Sigmoid colon (tissue), 7 donors: ENCODE measurements at places on chromosomes 5 and 9. TPM values are rescaled to one million over a fixed set of nuclear protein-coding genes. Genes with fewer than 3 reads are reported as not detected.

The FTMT gene
- not detected for total RNA-seq

DNA sequence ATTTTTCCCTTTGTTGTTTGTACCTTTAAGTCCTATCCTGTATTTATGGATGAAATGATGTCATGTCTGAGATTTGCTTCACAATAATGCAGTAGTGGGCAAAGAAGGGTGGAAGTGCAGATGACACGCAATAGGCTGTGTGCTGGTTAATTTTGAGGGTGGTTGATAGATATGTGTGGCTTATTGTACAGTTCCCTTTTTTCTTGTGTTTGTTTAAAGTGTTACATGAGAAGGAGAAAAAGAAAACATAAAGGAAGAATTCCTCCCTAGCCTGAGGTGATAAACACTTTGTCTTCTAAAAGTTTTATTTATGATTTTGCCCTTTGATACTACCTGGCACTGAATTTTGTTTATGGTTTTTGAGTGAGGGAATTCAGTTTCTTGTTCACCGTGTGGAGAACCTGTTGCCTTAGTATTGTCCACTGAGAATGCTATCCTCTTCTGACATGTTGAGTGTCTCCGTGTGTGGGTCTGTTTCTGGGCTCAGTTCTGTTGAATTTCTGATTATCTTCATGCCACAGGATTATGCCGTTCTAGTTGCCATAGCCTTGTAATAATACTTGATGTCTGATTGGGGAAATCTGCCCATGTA lies 52.3 kb upstream of the FAM120AOS start:
- no peak for DNase-seq

The N4BP3 gene
- 0.95 TPM for total RNA-seq

The SNX30 gene
- total RNA-seq = 8.9 TPM

GRCh38 chr5:119966028-119966427 lies 336.7 kb downstream of the FAM170A start:
- no peak for DNase-seq

GRCh38 chr5:54001976-54002775 lies 308.2 kb downstream of the ARL15 start:
- DNase-seq = no peak

GRCh38 chr5:172640822-172641358 lies at the start of gene NEURL1B:
Gene NEURL1B, plus strand, starts transcription at chr5:172641263. Its CDS starts 144 bp downstream, at chr5:172641407.
- DNase-seq = peak; percentile 93

- DNase-seq = no peak
Observed at GRCh38 chr5:104084896-104085295, 522.3 kb upstream of the NUDT12 start.

The IL9 gene
- total RNA-seq = not detected

GRCh38 chr9:137666955-137667670 lies 48.3 kb downstream of the EHMT1 start:
- peak; percentile 30 for DNase-seq

The CNTFR gene
- 8.9 TPM for total RNA-seq

The PCDHGA2 gene
- total RNA-seq = 3.9 TPM

The GCNT4 gene
- total RNA-seq = 3.0 TPM

DNA sequence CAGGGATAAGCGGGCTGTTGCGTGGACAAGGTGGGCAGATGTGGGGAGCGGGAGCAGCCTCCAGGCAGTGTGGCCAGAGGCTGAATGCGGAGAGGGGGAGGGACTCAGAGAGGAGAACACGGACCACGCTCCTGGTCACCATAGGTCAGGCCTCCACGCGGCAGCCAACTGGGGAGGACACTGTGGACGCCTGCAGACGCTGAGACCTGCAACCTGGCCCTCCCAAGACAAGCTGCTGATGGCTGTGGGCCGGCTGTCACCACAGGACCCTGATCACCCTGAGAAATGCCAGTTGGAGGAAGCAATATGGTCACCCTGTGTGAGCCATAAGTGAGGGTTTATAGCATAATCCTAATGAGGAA lies 16.8 kb downstream of the LPCAT1 start:
- DNase-seq = no peak

DNA sequence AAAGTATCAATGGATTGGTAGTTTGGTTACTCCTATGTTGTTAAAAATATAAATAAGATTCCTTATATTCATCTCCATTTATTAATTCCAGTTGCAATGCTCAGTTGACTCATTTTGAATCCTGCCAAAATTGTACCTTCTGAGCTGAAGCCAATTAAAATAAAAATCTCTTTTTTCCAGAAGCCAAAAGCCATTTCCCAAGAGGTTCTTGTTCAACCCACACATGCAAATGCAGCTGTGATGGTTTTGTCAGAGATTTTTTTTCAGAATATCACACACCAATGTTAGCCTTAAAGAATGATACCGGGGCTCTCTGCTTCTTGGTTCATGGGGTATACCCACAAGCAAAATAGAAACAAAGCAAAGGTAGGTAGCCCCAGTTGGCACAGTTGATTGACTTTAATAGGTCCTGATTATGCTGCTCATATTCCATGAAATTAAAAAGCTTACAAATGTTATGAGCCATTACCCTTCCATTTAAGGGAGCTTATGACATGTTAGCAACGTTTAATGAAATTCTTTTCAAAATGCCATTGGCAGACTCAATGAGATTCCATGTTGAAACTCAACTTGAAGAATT lies 208.0 kb downstream of the SGCD start:
- no peak for DNase-seq

GRCh38 chr9:12859704-12860251 lies 85.0 kb downstream of the LURAP1L start:
- no peak for DNase-seq

- no peak for DNase-seq
Observed at GRCh38 chr9:127751269-127752054, 16.4 kb upstream of the TOR2A start.

- no peak for DNase-seq
Observed at GRCh38 chr5:76717222-76718083, 1.5 kb downstream of the F2R start.

GRCh38 chr9:37324691-37325490 lies 97.6 kb upstream of the GRHPR start:
- no peak for DNase-seq

GRCh38 chr9:75389101-75389500 lies 300.8 kb downstream of the OSTF1 start:
- no peak for DNase-seq

DNA sequence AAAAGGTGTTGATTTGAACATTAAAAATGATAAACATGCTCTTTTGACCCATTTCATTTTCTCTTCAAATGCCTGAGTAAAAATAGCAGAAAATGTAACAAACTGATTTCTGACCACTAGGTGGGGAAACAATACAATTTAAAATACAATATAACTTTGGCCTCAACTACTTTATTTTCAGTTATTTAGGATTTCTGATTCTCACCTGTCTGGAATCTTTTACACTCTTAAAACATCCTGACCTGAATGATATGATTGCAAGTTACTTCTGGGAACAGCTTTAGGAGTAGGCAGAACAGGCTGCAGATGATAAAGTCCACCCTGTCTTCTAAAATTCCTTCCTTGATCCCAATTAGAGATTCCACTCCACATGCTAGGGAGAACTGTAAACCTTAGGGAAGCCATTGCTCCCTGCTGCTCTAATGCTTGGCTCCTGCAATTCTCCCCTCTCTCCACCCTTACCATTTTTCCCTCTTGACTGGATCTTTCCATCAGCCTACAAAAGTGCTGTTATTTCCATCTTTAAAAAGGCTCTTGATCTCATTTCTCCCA lies 70.3 kb downstream of the FYB1 start:
- no peak for DNase-seq

DNA sequence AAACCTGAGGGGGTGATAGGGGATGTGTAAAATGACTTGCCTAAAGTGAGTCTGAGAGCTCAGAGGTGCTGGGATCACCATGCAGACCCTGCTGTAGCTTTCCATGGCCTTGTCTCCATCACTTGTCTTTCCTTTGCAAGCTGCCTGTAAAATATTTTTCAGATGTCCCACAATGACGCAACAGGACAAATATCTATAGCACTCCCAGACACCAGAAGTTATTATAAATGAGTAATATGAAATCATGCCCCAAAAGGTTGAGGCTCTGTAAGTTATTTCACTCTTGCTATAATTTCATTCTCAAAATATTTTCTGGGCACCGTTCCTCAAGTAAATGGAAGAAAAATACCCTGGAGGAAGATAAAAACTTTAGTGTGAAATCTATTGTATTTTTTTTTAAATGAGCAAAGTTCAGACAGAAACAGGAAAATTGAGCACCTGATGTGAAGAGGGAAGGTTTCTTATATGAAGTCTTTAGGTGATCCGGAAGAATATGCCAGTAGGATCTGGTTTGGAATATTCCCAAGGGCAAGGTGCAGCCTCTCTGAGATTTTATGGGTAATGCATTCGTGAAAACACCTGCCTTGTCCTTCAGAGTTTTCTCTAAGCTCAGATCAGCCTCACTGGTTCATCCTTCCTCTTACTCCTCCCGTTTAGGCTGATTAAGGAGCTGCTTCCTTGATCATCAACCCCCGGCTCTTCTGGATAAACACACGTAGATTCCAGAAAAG lies 138.3 kb upstream of the DMAC1 start:
- no peak for DNase-seq

DNA sequence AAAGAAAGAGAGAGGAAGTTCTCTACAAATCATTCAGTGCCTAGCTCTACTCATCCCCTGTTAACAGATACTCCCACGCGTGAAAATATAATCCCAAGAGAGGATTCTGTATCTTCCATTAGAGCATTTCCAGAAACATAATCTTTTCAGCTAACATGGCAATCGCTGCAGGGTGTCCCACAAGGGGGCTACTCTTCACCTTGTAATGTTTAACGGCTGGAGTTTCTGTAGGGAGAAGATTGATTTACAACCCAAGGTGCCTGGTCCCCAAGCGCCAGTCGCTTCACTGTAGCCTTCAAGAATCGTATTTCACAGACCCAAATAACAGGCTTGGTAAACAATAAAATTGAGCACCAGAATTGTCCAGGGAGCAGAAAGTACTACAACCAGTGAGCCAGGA lies 318.7 kb downstream of the TLE1 start:
- DNase-seq = no peak

DNA sequence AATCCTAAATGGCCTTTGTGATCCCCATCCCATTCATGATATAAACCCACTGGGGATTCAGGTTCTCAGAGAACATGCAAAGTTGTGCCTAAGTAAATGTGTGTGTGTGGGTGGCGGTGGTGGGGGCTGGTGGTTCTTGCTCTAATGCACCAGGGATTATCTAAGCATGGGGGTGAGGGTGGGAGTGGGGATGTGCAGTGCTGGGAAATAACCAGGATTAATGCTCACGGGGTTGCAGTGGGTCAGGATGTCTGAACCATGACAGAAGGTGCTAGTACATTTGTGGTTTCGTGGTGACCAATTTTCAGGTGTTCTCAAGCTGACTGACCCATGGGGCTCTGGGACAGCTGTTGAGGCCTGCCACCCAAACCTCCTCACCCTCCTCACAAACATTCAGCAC lies 101.0 kb downstream of the ZNF608 start:
- DNase-seq = no peak

The GKAP1 gene
- total RNA-seq = 22.4 TPM

- peak; percentile 52 for DNase-seq
Observed at GRCh38 chr9:133718563-133719315, 19.4 kb downstream of the SARDH start.
